Hematopoietic multipotent progenitor cell treated with erythropoietin and hydrocortisone succinate and interleukin-3 and kit ligand, for 6 days (in vitro differentiated cells): ENCODE measurements at places on chromosomes 16 and 17.

DNA sequence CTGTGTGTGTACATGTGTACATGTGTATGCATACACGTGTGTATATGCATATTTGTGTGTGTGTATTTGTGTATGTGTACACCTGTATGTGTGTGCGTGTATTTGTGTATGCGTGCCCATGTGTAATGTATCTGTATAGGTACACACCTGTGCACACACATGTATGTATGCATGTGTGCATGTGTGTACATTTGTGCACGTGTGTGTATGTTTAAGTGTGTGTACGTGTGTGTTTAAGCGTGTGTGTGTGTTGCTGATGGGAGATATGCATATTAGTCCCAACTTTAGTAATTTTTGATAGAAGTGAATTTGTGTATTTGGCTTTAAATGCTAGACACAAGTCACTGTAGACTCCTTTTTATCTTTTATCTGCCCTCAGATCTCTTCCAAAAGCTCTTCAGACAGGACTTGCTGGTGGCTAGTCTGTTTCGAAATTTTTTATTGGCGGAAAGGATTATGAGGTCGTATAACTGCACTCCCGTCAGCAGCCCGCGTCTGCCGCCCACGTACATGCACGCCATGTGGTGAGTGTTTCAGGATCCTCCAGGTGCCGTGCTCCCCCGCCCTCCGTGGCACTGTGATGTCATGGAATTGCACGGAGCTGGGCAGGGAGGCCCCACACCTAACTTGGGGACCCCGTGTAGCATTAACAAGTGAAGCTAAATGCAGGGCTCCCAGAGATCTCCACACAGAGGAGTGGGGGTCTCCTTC is 168.8 kb upstream of the CHMP6 start:
- DNase-seq = peak; percentile 43

DNA sequence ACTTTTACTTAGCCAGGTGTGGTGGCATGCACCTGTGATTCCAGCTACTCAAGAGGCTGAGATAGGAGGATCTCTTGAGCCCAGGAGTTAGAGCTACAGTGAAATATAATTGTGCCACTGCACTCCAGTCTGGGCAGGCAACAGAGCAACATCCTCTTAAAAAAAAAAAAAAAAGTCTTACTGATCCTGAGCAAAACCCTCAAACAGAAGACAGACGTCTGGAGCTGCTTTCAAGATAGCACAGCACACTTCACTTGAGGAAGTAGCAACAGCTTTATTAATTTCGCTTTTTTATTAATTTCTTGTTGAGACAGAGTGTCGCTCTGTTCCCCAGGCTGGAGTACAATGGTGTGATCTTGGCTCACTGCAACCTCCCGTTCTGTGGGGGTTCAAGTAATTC is 10.2 kb upstream of the GGA2 start:
- no peak for DNase-seq

GRCh38 chr16:79754501-79754900 is 154.0 kb upstream of the MAF start:
- no peak for DNase-seq

DNA sequence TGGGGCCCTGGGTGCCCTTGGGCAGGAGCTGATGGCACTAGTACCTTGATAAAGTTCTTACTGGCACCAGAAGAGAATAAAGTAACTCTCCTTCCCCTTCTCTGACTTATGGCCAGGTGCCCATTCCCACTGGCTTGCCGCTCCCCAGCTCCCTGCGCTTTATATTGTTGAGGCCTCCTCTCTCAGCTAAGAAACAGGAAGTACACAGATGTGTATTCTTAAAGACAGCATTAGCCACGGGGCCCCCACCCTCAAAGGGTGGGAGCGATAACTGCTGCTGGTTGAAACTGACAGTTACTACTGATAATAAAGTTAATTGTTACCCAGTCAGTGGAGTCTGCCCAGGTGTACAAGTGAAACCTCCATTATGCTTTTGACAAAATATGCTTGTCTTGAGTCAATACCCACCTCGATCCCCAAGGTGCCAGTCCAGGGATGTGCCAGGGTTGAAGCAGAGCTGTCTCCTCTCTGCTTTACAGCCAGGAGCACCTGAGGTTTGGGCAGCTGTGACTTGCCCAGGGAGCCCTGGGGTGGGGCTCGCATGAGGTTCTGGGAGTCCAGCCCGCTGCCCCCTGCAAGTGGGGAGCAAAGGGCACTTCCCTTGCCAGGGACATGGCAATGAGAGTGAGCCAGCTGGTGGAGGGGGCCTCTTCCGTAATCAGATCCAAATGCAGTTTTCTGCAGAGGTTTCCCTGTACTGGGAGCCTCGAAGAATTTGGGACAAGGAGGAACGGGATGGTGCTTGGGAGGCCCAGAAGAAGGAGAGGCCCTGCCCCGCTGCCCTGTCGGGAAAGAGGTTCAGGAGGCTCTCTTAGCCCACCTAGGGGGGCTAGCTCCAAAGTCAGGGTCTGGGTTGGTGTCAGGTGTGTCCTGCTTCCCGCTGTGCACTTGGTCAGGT is 5.4 kb upstream of the CLDN9 start:
- DNase-seq = peak; percentile 89

DNA sequence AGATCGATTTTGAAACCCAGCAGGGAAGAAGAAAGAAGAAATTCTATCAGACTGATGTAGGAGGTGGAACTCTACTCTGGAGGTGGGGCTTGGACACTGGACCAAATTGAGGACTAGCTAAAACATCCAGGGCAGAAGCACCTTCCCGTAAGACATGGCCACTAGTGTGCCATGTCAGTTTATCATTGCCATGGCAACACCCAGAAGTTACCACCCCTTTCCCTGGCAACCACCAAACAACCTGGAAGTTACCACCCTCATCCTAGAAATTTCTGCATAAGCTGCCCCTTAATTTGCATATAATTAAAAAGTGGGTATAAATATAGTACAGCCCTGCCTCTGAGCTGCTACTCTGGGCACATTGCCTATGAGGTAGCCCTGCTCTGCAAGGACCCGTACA is 66.7 kb downstream of the NACA2 start:
- no peak for DNase-seq

GRCh38 chr17:57889252-57889651 is 39.4 kb upstream of the MRPS23 start:
- no peak for DNase-seq

DNA sequence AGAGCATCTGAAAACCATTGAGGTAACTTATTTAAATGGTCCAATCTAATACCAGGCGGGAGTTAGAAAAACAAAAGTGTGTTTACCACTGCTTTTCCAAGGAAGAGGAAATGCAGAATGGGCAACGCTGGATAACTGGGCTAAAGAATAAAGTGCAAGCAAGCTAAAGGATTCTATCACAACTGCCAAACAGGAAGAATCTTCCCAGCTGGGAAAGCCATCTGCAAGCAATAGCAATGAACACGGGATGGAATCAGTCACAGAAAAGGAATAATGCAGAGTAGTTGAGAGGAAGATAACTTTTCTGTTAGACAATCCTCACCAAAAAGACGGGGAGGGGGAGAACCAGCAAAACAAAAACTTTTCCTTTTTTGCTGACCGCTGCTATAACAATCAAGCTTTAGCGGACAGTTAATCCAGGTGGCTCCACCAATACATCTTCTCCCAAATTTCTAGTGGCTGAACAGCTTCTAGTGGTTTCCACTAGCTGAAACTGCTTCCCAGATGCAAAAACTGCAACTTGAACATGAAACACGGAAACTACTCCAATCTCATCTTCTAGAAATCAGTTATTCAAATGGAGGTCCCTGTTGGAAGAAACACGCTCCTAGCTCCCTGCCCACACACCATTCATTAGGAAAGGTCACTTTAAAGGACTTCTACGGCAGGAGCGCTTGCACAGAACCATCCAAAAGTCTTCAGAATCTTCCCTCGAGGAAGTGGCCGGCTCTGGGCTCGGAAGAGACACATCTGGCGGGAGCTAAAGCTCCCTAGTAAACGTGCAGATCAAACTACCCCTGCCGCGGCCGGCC is 929 bp downstream of the TMEM11 start:
- DNase-seq = no peak

DNA sequence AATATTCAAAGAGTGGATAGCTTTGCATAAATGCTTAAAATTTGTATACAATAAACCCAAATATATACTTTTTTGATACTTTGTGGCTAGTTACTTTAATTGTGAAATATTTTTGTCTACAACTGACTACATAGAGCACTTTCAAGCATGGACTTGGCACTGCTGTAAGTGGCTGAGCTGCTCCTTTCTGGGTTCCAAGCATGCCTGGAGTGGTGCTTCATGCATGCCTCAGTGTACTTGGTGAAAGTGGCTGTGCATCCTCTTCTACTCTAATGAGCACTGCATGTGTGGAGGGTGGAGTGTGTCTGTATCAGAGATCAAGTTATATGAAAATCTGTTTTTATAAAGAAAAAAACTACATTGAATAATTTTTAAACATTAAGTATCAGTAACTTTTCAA is 94.1 kb downstream of the OMG start:
- DNase-seq = no peak

GRCh38 chr16:89153848-89154271 is 17.7 kb upstream of the CDH15 start:
- no peak for DNase-seq

GRCh38 chr16:22946433-22946832 is 132.5 kb downstream of the HS3ST2 start:
- no peak for DNase-seq

GRCh38 chr16:47780213-47780875 is 319.2 kb downstream of the PHKB start:
- DNase-seq = no peak

GRCh38 chr16:74456290-74456625 is 35.0 kb upstream of the CLEC18B start:
- DNase-seq = no peak

GRCh38 chr17:45036691-45037090 is 14.7 kb downstream of the DCAKD start:
- no peak for DNase-seq

GRCh38 chr17:62965174-62965685 is 805 bp upstream of the TANC2 start:
- DNase-seq = no peak

DNA sequence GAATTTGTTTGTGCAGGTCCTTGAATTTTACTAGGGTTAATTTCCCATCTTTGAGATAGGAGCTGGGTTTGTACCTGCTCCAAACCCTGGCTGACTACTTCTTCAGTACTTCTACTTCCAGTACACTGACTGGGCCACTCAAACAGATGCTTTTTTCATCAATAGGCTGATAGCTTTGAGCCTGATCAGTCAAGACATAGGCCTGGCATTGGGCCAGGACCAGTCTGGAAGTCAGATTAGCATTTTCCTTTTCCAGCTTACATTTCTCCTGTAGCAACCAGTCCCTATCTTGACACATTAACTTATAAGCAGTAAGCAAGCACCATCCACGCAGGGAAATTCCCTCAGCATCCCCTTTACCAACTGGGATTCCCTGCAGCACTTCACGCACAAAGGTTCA is 7.5 kb upstream of the TMEM101 start:
- DNase-seq = no peak

DNA sequence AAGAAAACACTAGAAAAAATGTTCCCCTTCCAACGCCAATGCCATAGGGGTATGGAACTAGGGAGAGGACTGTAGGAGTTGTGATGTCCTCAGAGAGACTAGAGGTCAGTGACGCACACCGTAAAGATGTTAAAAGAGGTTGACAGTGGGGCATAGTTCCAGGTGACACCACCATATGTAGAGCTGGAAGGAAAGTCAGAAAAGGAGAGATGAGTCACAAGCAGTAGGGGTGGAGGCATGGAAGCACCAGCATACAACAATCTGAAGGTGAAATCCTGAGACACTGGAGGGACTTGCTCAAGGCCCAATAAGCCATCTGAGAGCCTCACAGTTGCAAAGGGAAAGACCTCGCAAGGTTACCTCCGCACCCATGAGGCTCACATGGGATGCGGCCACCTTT is 76.0 kb downstream of the ZNF18 start:
- DNase-seq = no peak

DNA sequence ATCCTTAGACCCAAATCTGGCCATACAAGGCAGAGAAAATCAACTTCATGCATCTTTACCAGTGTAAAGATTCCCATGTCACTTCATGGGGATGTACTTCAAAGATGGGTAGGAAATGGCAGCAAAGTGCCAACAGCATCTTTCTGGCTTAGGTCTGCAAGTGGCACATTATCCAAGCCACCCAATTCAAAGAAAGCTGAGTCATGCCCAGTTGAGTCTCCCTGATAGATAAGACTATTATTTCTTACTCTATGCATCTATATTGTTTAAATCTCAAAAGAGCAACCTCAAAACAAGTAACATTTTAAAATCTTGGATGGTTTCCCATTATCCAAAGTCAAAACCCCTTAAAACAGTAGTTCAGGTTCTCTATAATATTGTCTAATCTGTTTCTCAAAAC is 61.2 kb upstream of the HSBP1 start:
- DNase-seq = no peak

DNA sequence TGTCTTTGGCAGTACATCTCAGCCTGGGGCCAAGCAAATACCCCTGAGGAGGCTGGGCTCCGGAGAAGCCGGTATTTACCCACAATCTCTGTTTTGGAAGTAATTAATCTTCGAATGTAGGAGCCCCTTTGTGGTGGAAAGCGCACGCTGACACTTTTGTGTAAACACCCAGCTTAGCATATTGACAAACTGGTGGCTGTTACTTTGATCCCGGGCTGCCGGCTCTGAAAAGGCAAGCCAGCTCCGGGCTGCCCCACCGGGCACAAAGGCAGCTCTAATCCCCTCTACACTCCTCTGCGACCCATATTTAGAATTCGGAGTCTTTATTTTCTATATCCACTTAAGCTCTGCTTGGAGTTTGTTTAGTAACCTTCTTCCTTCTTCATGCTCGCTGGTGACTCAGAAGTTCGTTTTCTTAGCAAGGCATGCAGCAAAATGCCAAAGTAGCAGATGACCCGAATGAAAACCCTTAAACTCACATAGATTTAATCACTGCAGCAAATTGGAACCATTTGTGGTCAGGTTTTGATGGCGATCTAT is 144.0 kb upstream of the IRX3 start:
- DNase-seq = no peak

DNA sequence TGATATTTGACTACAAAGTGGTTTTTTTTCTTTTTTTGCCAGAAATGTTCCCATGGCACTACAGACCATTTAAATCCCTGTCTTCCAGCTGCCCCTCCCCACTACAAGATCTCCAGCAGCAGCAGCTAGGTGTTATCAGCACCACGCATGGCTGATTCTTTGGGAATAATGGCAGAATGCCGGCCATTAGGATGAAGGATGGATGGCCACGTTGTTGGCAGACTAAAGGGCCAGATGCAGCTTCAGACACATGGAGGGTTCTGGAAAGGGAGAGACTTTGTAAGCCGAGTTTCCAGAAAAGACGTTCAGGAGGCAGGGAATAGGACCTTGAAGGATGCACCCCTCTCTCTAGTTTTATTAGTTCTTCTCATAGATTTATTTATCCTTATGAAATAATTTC is 10.3 kb upstream of the MED9 start:
- DNase-seq = no peak

DNA sequence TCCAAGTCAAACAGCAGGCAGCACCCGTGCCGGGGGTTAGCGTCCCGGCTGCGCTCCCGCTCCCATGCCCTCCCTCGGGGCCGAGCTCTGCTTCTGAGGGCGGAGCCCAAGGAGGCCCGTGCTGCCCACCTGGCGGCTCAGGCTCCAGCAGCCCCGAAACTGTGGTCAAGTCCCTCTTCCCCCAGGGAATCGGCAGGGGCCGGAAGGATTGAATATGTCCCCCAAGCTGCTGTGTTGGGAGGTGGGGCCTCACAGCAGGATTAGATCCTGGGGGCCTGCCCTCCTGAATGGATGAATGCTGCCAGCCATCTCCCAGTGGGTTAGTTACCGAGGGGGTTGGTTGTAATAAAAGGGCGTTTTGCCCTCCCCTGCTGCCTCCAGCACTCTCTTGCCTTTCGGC is 33.9 kb downstream of the MAP2K3 start:
- no peak for DNase-seq

- DNase-seq = no peak
Observed at GRCh38 chr17:57803021-57803420, 46.8 kb downstream of the MRPS23 start.
